ENCODE measurements at places on chromosomes 6 and 20. TPM values are rescaled to one million over a fixed set of nuclear protein-coding genes. Genes with fewer than 3 reads are reported as not detected.

BPIFB4 gene
- total RNA-seq: not detected

UNC5CL gene
- total RNA-seq: 0.26 TPM

LY6G6D gene
- not detected for total RNA-seq

TFAP2D gene
- not detected for total RNA-seq

TBC1D20 gene
- total RNA-seq: 28.8 TPM

OR12D3 gene
- not detected for total RNA-seq

THBS2 gene
- 269 TPM for total RNA-seq

SYNJ2 gene
- 43.4 TPM for total RNA-seq

PDYN gene
- total RNA-seq: not detected

CDH4 gene
- 4.8 TPM for total RNA-seq

TUBB2B gene
- 5.1 TPM for total RNA-seq

PCIF1 gene
- 9.9 TPM for total RNA-seq

INSM1 gene
- total RNA-seq: not detected

C6orf89 gene
- total RNA-seq: 37.8 TPM

KHDC1L gene
- total RNA-seq: not detected

ZSCAN31 gene
- 5.9 TPM for total RNA-seq

ZFP57 gene
- not detected for total RNA-seq

TSPO2 gene
- total RNA-seq: not detected

FOXC1 gene
- total RNA-seq: 0.66 TPM

EYA4 gene
- 23.9 TPM for total RNA-seq

GMPR gene
- total RNA-seq: 7.2 TPM

SAMD5 gene
- total RNA-seq: 4.0 TPM

OPRL1 gene
- 2.6 TPM for total RNA-seq

LIME1 gene
- total RNA-seq: 3.5 TPM

ZSWIM1 gene
- total RNA-seq: 4.5 TPM

PIGU gene
- total RNA-seq: 6.4 TPM

SIGLEC1 gene
- not detected for total RNA-seq

TPD52L2 gene
- 123 TPM for total RNA-seq

GABRR1 gene
- not detected for total RNA-seq

EPHA7 gene
- under 0.01 TPM for total RNA-seq

RHAG gene
- total RNA-seq: not detected

MMP24 gene
- 0.17 TPM for total RNA-seq

NKX2-4 gene
- total RNA-seq: not detected

RAE1 gene
- 22.9 TPM for total RNA-seq

CALHM4 gene
- total RNA-seq: not detected

STMND1 gene
- total RNA-seq: not detected

KIAA1755 gene
- total RNA-seq: 2.8 TPM

STK38 gene
- 26.9 TPM for total RNA-seq

Measured in fibroblast of lung (primary cell).